Activated CD4-positive, alpha-beta T cell treated with anti-CD3 and anti-CD28 coated beads for 48 hours (primary cell): ENCODE measurements at places on chromosomes 6 and 20.
A peak's percentile ranks its signal among the peaks of the same experiment; 100 is the strongest.

- DNase-seq, result no peak
These were observed 22.3 kb upstream of the KCNK16 start for GRCh38 chr6:39344821-39345280.

DNA sequence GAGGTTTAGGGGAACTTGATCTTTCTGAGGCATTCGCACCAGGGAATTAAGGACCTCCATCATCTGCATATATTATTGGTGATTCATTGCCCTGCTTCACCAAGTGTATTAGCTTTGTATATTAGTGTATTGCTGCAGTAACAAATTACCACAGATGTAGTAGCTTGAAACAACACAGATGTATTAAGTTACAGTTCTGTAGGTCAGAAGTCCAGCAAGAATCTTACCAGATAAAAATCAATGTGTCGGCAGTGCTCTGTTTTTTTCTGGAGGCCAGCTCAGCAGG lies 65.8 kb downstream of the HMGN3 start:
- DNase-seq, result no peak

DNA sequence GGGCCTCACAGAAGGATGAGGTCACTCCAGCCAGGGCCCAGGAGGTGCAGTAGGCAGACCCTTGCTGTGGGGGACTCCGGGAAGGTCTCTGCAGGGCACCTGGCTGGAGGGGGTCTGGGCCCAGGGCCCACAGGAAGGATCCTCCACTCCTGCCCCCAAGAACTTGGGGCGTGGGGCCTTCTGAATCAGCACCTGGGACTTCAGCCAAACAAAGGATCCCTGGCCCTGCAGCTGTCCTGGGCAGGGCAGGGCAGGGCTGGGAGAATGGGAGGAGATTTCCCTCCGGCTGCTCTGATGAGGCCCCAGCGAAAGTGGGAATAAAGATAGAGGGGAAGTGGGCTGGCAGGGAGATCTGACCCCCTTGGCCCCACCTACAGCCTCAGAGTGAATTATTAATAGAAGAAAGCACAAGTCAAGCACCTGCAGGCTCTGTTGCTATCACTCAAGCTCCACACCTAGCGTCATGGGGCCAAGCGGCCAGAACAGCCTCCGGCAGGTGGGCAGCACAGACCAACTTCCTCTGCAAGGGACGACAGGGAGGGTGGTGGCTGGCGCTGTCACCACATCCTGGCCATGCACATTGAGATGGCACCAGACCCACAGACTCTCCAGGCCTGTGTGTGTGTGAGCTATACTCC lies 61.6 kb upstream of the MRPS10 start:
- no peak for DNase-seq

DNA sequence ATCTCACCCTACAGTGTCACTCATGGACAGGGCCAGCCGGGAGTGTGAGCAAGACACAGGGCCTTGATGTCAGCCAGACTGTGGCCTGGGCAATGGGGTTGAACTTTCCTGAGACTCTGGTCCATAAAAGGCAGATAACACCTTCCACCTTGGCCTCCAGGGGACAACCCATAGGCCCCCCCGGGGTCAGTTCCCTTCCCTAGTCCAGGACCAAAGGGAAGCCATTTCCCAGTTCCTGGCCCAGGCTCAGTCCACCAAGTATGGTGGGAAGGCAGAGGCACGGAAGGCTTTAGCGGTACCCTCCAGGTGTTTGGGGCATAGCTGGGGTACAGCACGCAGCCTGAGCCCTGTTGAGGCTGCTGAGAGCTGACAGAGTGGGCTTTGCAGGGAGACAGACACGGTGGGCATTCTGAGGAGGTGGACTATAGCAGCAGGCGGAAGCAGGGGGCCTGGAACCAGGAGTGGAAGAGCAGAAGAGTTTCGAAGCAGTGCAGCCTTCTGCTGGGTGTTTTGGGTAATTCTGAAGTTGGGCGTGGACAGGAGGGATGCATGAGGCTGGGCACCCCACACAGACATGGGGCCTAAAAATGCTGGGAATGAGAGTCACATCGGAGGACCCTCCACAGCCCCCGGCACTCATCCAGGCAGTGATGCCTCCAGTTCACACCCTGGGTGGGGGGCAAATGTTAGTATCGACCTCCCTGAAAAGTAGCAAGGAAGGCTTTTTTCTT lies 43.9 kb upstream of the CD93 start:
- no peak for DNase-seq

- DNase-seq, result no peak
These were observed 65.5 kb upstream of the BTBD3 start for GRCh38 chr20:11852189-11852588.

- no peak for DNase-seq
These were observed 3.6 kb upstream of the DNAJC5 start for GRCh38 chr20:63891061-63892002.

DNA sequence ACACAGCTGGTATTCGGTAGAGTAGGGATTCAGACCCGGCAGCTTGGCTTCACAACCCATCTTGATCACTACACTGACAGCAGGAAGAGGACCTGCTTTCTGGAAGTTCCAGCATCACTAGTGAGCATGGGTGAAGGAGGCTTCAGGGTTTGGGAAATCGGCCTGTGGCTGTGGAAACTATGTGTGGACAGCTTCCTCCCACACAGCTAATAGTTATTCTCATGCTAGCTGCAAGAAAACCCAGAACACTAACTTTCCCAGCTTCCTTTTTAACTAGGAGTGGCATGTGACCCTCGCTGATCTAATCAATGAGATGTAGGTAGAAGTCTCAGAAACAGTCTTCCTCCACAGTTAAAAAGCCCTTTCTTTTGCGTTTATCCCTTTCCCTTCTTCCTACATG lies 36.3 kb upstream of the SIRPA start:
- DNase-seq, result no peak

DNA sequence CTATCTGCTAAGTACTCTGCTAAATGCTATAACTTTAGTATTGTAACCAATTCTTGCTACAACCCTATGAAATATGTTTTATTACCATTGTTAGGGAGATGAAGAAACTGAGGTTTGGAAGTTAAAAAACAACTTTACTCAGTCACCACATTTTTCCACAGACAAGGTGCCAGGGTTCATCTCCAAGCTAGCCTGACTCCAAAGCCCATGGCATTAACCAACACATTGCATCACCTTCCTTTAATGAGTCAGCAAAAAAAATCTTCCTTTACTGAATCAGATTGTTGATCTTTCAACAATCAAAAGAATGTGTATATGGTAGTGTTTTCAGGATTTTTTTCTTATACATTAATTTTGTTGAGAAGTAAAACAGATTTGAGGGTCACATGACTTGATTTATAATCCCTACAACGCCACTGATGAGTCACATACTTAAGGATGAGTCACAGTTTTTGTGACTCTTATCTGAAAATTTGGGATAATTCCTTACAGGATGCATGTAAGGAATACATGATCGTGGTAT lies 41.5 kb downstream of the MAN1A1 start:
- no peak for DNase-seq

DNA sequence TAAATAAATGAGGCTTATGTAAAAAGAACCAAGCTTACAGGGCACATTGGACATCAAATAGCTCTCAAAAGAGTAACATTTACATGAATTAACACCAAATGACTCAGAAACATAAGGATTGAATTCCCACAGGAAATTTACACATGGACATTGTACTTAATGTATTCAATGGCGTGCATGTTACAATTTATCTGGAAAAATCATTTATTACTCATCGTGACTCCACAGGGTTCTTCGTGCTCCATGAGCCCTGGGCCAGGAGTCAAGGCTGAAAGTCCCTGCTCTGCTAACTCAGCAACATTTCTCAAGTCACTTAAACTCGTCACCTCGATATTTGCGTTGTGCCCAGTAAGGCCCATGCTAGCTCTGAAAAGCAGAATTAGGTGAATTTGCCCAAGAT lies 158.5 kb downstream of the PHACTR1 start:
- no peak for DNase-seq

GRCh38 chr20:62642666-62643520 lies 590 bp downstream of the SLCO4A1 start:
- peak; percentile 74 for DNase-seq

DNA sequence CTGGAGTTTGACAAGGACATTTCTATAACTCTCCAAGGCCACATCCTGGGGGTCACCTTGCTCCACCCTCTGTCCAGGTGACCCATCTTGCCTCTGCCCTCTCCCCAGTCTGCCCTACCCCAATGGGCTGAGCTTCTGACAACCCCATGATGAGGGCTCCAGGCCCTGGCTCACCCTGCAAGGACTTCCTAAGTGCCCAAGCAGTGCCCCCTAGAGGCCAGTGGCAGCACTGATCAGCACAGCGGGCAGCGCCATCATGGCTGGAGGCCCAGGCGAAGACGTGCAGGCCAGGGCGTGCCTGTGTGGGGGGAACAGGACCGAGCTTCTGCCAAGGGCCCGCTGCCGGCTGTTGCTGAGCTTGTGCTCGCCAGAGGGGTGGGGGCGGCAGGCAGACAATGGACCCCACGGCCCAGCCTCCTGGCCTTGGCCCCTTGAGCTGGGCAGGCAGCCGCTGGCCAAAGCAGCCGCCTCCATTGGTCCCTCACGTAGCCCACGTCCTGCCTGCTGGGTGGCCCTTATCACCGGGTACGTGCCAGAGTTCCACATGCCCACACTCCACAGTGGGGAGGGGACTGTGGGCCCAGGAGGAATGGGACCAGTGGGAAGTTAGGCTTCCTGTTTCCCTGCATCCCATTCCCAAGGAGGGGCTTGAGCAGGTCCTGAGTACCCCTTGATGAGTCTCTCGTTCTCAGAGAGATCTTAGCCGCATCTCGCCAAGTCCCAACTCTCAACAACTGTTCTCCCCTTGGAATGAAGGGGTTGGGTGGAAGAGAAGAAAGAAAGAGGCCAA lies 64.3 kb downstream of the MRPL14 start:
- peak; percentile 77 for DNase-seq

DNA sequence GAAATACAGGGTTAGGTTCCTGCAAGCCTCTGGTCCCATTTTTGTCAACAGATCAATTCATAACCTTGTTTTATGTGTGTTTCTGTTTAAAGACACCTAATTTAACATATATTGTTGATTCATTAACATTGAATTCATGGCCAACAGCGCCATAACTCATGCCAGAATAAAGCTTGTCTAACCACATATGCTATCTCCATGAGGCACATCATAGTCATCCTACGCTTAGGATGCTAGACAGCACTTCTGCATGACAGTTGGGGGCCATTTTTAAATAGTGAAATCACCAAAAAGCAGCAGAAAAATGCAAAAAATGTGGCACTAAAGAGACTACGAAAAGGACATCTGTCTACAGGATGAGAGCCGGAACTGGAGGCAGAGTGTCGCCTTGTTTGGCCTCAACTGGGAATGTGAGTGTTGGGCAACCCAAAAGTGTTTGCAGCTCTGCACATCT lies 37.9 kb downstream of the TRAM2 start:
- DNase-seq, result no peak

DNA sequence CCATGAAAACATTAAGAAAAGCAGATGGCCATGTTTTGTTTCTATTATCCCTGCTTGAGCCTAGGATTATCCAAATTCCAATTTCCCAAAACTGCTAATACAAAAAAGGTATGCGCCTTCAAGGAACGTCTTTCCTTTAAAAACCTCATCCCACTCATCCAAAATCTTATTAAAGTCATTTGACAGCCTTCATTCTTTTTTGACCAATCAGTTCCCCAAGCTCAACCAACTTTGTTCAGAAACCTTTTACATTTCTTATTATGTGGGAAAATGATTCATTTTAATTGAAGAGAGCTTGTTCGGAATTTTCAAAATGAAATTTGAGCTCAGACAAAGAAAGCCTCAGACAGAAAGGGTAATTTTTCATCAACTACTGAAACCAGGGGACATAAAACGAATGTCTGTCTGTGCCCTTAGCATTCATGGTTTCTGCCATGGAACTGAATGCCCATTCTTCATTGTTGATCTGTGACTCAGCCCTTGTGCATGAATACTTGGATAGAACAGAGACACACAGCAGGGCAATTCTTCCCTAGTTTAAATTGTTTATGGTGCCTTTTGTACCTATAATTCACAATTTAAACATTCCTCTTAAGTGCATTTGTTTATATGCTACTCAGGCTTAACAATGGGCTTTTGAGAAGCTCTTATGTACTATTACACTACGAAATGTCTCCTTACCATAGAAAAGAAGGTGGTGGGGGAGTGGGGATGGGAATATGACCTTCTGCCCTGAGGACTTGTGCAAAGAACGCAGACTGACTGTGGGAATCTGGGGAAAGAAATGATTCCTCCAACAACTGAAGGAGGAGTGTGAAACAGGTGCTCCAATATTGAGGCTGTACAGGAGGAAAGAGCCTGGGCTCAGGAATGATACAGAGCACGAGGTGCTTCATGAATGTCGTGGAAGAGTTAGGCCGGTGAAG lies 49.8 kb upstream of the ERVFRD-1 start:
- no peak for DNase-seq

DNA sequence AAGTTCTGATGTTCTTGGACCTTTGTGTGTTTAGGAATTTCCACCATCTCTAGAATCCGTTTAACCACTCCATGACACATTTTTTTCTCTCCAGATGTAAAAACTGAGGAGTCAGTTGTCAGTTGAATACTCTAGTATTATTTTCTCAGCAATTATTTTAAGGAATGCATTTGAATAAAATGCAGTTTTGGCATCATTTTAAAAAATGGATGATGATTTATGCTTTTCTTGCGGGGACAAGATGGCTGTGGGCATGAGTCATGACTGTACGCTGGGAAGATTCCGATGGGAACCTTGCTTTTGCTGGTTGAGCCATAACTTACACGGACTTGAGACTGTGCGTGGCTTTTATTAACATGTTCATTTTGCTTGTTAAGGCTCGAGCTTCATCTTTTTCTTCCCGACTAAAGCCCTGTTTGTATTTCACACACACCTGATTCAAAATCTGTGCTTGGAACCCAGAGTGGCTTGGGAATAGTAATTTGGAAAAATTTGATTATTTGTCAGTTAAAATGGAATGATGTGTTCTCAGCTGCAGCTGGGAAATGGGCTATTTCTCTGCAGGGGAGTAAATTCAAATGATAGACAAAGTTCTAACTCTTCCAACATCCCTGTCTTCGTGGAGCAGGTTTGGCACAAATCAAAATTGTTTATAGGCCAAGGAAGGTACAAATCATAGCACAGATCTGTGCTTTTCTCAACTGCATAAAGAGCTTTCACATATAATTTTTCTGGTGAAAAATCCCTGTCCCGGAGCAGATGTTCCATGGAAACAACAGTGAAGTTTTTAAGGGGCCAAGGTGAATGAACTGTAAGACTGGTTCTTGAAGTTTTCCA lies 470.5 kb upstream of the JAG1 start:
- DNase-seq, result no peak

DNA sequence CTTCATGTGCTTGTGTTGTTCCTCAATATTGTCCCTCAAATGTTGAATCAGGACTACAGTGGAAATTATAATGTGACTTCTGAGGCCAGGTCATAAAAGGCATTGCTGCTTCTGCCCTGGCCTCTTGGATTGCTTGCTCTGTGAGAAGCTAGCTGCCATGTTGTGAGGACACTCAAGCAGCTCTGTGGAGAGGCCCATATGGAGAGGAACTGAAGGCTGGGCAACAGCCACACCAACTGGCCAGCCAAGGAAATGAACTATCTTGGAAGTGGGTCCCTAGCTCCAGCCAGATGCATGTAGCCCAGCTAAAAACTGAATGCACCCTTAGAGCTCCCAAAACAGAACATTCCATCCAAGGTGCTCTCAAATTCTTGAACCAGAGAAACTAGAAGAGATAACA lies 282.6 kb downstream of the BMP7 start:
- no peak for DNase-seq
